M059J (cell line): ENCODE measurements at places on chromosomes 2 and 18. TPM values are rescaled to one million over a fixed set of nuclear protein-coding genes. Genes with fewer than 3 reads are reported as not detected.

DNA sequence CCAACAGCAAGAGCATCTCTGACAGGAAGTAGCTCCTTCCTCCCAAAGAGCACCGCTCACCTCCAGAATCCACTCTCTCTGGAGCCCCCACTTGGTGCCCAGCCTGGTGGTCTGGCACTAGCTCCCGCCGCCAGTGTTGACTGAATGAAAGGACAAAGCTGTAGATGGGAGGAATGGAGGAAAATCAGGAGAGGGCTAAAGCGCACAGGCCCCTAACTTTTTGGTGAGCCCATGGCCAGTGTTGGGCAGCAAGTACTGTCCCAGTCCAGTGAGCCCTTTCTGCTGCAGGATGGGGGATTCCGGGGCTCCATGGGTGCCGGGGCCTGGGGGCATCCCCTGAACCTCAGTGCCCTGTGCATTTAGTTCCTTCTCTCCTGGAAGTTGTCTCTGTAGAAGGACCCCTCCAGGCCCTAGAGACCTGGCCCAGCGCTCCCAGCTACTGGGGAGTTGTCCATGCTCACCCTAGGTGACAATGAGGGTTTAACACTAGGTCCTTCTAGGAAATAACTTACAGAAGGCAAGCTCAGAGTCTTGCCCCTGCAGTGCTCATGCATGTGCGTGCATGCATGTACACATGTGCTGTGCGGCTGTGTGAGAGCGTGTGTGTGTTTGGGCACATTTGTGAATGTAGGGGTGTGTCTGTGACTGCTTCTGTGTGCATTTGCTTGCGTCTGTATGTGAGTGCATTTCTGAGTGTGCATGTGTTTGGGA is 33.6 kb downstream of the GLI2 start:
- DNase-seq, result no peak

DNA sequence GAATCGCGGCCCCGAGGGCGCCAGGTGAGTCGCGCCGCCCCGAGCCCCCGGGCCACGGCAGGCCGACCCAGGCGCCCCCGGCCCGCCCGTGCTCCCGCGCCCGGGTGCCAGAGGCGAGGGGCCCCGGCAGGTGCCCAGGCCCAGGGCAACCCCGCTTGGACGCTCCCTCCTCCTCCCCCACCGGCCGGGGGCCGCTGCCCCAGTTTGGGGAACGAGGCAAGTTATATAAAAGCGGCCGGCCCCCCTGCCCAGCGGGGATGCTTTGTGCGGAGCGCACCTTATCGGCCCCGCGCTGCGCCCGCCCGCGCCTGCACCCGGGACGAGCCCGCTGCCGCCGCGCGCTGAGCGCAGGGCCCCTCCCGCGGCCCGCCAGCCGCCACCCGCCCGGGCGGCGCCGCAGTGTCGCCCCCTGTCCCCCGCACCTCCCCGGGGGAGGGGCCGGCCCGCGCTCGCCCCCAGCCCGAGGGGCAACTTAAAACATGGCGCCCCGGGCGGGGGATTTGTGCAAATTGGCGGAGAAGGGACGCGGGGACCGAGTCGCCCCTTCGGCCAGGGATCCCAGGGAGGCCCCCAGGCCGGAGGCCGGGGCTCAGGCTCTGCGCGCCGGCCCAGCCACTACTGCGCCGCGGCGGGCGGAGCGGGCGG is 639 bp downstream of the EPB41L3 start:
- no peak for DNase-seq

The PROC gene
- total RNA-seq, result 0.64 and 1.6 TPM in 2 replicates

The ANKRD44 gene
- total RNA-seq, result 6.0 and 10.3 TPM in 2 replicates

The EFHD1 gene
- 0.49 and 1.7 TPM in 2 replicates for total RNA-seq
